ENCODE measurements at places on chromosomes 12 and 14.

DNA sequence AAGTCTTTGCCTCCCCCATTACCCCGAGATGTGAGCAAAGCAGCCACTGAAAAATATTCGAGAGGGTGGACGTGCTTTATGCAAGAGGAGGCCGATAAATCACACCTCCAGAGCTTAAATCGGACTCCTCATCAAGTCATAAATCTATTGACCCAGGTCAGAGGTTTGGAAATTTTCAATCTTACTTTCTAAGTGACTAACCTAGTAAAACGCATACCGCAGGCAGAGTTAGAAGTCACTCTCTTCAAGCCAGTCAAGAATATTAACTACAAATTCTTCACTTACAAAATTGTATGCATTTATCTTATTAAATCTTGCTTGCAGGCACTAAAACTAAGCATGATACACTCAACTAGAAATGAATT, 34.9 kb downstream of the GPHB5 start:
- no peak for DNase-seq

DNA sequence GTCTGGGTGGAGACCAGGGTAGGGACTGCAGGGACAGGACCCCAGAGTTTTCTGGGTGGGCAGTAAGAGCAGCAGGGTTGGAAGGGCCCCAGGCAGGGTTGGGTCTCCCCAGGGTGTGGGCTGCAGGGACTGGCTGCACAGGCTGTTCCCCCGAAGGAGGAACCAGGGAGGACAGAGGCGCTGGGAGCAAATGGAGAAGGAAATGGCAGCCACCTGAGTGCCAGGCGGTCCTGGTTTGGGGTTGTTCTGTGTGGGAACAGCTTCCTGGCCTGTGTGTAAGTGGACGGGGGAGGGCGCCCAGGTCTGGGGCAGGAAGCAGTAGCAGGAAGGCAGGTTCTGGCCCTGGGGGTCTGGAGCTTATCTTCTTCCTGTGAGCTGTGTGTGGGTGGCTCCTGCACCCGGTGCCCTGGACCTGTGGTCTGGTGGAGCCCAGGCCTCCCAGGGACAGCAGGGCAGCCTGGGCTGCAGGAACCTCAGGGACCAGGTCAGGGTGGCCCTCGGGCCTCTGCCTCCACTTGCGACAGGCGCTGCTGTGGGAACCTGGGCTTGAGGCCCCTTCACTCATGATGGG, 372.8 kb downstream of the TMEM121 start:
- DNase-seq: no peak

- DNase-seq: no peak
Observed at GRCh38 chr12:56469007-56469930, 891 bp downstream of the SPRYD4 start.

DNA sequence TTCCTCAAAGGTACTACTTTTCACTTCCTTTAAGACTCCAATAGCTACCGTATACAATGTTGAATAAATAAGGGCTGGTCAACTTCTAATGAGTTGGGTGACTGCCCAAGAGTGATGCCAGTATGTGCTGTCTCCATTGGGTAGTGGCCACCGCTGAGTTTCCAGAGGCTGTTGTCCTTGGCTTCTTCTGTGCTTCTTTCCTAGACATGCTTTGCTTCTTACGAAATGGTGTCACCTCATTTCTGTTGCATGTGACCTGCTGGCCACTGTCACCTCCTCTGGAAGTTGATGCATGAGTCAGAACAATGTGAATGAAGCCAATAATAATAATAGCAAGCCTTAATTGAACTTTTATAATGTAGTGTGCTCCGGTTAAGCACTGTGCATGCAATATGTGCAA, 7.5 kb upstream of the NID2 start:
- DNase-seq: no peak

GRCh38 chr12:26188641-26189040, 6.7 kb upstream of the SSPN start:
- DNase-seq: no peak

- DNase-seq: no peak
Observed at GRCh38 chr14:79562185-79562584, 649.1 kb downstream of the DIO2 start.

DNA sequence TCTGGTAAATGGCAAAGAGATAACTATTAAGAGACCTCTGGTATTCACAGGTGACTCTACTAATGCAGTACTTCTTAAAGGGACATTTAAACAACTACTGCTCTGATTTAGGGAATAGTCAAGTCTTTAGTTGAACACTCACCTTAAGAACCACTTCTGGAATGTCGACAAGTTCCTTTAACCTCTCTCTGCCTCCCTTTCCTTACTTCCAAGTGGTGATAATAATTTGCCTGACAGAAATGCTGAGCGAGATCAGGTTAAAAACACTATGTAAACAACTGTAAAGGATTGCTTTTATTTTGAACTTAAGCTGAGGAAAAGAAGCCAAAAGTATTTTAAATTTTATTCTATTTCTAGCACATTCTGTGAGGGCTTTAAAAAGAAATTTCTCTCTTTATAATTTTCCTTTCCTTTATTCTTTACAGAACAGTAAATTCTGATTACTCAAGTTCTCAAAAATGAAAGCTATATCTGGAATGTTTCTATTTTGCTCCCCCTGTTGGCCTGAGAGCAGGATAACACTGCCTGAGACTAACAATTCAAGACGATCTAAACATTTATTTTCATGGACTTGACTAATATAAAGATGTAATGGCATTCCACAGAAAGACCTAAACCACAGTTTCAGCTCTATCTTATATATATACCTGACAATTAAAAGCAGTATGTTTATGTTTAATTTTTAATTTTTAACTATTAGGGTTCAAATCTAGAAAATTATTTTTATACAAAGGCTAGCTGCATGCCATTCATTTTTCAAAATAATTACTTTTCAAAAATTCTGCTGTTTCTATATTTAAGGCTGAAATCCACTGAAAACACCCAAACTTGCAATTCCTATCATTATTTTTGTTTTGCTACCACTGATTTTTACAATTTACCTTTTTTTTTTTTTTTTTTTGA, 29.2 kb downstream of the ZCCHC8 start:
- DNase-seq: no peak

- no peak for DNase-seq
Observed at GRCh38 chr12:23099604-23100003, 474.6 kb downstream of the ETNK1 start.

- no peak for DNase-seq
Observed at GRCh38 chr14:53975444-53975843, 18.8 kb upstream of the BMP4 start.

- DNase-seq: no peak
Observed at GRCh38 chr14:78524766-78525165, 354.6 kb downstream of the NRXN3 start.

DNA sequence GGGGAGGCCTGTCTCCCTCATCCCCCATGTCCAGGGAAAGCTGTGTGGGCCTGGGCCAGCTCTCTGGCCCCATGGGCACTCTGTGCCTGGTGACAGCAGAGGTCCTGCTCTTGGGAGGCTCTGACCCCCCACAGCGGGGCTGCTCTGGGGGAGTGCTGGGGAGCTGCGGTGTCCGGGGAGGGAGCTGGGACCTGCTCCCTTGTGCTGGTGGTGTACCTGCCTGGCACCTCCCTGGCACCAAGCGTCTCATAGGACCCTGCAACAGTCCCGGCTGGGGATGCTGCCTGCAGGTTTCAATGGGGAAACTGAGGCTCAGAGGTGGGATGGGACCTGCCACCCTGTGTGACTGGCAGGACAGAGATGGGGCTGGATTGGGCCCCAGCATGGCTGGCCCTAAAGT, 111.3 kb downstream of the KIF26A start:
- DNase-seq: no peak

DNA sequence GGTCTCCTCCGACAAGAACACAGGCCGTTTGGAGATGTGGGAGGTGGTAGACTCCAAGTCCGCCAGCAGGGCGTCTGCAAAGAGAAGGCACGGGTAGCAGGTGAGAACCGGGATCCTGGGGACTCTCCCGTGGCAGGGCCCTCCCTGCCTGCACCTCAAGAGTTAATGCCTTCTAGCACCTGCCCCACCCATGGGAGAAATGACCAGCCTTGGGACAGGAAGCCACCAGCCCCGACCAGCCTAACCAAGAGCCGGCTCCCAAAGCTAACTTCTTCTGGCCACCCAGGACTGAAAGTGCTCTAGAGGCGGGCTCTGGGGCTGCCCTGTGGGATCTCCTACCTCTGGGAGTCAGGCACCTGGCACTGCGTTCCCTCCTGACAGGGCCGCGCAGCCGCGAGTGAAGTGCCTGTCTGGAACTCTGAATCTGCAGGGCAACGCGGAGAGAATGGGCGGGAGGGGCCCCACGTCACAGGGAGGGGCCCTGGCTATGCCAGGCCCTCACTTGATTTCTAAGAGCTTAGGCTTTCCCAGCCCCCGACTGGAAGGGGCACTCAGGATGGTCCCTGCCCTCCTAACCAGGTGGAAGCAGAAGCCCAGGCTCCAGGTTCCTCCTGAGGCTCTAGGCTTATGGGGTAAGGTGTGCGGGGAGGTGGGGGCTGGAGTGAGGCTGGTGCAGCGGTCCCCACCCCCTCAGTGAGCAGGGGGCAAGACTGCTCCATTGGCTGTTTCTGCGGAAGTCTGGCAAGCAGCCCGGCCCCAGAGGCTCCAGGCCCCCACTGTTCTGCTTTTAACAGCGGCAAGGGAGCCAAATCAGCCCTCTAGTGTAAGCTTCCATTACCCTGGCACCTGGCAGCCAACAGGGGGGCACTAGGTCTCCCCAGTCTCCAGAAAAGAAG, 23.6 kb upstream of the RPLP0 start:
- no peak for DNase-seq

DNA sequence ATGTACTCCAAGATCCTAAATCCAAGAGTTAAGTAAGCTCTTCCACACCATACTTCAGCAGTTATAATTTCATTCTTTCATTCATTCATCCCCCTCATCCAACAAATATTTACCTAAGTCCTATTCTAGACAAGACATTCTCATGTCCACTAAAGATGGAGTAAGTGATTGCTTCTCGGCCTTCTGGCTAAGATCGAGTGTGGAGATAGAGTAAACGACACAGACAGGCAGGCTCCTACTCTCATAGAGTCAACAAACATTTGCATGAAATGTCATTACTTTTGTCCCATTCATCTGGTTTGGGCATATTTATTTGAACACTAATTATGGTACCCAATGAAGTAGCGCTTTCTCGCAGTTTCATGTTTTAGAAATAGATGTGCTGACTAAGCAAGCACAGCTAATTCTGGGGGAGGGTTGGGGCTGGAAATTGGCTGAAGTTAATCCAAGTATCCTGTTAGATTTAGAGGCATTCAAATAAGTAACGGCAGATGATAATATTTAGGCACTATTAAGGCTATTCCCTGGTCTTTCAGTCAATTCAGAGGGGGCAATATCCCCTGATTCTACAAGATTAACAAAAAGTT, 176.5 kb downstream of the CEP128 start:
- no peak for DNase-seq

GRCh38 chr12:26247873-26248272, 52.5 kb downstream of the SSPN start:
- no peak for DNase-seq

- no peak for DNase-seq
Observed at GRCh38 chr12:28130625-28131598, 59.3 kb upstream of the CCDC91 start.

GRCh38 chr14:21039585-21040369, 2.4 kb upstream of the RNASE7 start:
- no peak for DNase-seq

GRCh38 chr12:95358111-95359083, 115.6 kb upstream of the METAP2 start:
- no peak for DNase-seq

GRCh38 chr12:26727482-26728204, 105.4 kb downstream of the ITPR2 start:
- DNase-seq: no peak

GRCh38 chr12:115650026-115650425, 627.5 kb downstream of the MED13L start:
- no peak for DNase-seq

DNA sequence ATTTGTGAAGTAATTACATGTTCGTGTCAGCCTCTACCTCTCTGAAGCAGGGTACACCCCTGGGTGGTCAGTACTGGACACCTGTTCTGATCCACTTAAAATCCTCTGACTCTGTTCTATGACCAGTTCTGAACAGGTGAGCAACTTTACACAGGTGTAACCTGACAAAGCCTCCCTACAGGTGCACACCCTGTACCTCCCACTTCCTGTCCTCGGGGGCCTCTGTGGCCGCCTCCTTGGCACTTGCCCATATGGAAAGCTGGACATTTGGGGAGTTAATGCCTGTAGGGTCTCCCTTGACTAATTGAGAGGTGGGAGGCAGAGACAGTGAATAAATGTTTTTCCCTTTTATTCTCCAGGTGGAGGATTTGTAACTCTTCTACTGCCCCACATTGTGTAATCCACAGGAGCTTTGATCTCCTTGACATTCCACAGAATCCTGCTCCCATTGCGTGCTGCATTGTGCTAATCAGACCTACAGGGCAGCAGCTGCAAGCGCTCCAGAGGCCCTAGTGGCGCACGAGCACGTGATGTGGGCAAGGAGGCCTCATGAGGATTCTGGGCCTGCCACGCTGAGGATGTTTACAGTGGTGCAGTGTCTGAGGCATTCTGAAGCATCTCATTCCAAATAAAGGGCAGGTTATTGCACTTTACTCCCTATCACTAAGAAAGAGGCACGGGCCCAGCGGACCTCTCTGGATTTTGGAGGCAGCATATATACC, 45.8 kb upstream of the BATF start:
- no peak for DNase-seq

DNA sequence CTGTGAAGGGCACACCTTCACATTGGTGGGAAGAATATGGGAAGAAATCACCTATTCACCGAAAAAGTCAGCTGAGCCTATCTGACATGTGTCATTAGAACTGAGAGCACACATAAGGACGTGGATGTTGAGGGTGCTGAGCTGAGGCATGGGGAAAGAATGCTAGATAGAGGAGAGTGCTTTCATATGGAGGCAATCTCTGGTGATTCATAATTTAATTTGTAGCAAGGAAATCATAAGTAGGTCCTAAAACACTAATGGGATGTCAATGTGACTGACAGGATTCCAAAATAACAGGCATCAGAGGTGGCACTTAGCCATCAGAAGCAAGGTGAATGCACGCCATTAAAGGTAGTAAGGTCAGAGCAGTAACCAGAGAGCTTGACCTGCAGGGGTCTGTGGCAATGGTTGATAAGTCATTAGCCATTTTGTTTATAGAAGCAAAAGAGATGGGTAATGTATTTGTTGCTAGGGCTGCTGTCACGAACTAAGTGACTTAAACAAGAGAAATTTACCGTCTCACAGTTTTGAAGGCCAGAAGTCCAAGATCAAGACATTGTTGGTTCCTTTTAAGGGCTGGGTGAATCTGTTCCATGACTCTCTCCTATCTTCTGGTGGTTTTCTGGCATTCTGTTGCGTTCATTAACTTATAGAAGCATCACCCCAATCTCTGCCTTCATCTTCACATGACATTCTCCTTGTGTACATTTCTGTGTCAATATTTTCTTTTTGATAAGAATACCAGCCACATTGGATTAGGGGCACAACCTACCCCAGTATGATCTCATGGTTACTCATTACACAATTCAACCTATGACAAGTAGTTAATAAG, 69.3 kb downstream of the ANKS1B start:
- DNase-seq: no peak

GRCh38 chr12:131833896-131834641, 5.9 kb downstream of the MMP17 start:
- DNase-seq: no peak

Data from activated CD4-positive, CD25-positive, alpha-beta regulatory T cell treated with anti-CD3 and anti-CD28 coated beads, Interleukin-2, amount 50 U/mL, for 16 hours (primary cell).